Hepatocyte (in vitro differentiated cells): ENCODE measurements at places on chromosomes 11 and 22. TPM values are rescaled to one million over a fixed set of nuclear protein-coding genes. Genes with fewer than 3 reads are reported as not detected.

DNA sequence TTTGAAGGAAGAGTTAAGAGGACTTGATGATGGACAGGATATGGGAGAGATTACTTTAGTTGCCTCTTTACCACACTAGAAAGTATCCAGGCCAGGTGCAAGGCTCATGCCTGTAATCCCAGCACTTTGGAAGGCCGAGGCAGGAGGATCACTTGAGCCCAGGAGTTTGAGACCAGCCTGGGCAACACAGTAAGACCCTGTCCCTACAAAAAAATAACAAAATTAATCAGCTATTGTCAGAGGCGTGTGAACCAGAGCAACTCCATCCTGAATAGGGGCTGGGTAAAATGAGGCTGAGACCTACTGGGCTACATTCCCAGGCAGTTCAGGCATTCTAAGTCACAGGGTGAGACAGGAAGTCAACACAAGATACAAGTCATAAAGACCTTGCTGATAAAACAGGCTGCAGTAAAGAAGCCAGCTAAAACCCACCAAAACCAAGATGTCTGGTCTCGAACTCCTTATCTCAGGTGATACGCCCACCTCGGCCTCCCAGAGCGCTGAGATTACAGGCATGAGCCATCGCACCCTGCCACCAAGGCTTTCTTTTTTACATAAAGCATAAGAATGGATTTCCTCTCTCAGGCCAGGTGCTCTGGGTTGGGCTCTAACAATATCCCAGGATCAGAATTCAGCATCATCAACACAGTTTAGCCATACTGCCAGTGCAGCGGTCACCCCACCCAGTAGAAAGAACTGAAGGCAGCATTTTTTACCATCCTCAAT, 17.8 kb downstream of the PI4KA start:
- no peak overlapping the region for H3K4me3 ChIP-seq
- H3K27ac ChIP-seq = peak overlapping the region; percentile 65
- no peaks in the 10 kb centered on the region for H3K27me3 ChIP-seq
- peak; percentile 32 for DNase-seq

- H3K36me3 ChIP-seq = no peaks in the 10 kb centered on the region
- H3K27me3 ChIP-seq = no peaks in the 10 kb centered on the region
Observed at GRCh38 chr11:107564877-107565218, 687 bp downstream of the ALKBH8 start.

GRCh38 chr11:106468531-106468930, 391.1 kb downstream of the AASDHPPT start:
- no peak overlapping the region for H3K4me3 ChIP-seq
- no peaks in the 10 kb centered on the region for H3K27me3 ChIP-seq
- no peak for DNase-seq
- H3K4me1 ChIP-seq = peaks cover 58% of the 10 kb centered on the region

- no peak overlapping the region for H3K27ac ChIP-seq
- H3K36me3 ChIP-seq = no peaks in the 10 kb centered on the region
- H3K27me3 ChIP-seq = no peaks in the 10 kb centered on the region
- H3K4me1 ChIP-seq = no peaks in the 10 kb centered on the region
- H3K4me3 ChIP-seq = no peak overlapping the region
- peak; percentile 62 for DNase-seq
Observed at GRCh38 chr11:6505577-6506240, 8.6 kb downstream of the DNHD1 start.

ACR gene
- not detected in 2 replicates for total RNA-seq

MALAT1 gene
- total RNA-seq = 8,000 and 8,677 TPM in 2 replicates
